ENCODE measurements at places on chromosomes 4 and X.

GRCh38 chr4:27024805-27025204 lies 164.2 kb downstream of the STIM2 start:
- no peak for DNase-seq

- DNase-seq = no peak
Measured at GRCh38 chr4:152239216-152239615, 296.7 kb downstream of the FBXW7 start.

- DNase-seq = no peak
Measured at GRCh38 chrX:148611993-148612392, 111.6 kb downstream of the AFF2 start.

GRCh38 chr4:122764821-122765215 lies 32.3 kb downstream of the BBS12 start:
- peak; percentile 93 for DNase-seq

- peak; percentile 31 for DNase-seq
Measured at GRCh38 chr4:55435141-55435841, 39.5 kb downstream of the TMEM165 start.

DNA sequence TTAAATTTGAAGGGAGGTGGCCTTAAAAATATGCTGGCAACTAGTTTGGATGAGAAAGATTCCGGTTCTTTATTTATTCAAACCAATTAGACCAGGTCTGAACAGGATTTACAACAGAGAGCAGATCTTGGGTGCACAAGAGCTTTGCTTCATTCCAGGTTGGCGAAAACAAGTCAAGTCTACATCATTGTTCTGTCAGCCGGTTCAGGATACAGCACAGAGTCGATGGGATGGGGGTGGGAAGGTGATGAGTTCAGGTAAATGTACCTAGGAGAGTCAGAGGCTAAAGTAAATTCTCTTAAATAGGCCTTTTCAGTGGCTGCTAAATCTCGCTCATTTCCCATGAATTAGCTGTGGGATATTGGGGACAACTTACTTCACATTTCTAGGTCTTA lies 882 bp upstream of the STIM2 start:
- no peak for DNase-seq

DNA sequence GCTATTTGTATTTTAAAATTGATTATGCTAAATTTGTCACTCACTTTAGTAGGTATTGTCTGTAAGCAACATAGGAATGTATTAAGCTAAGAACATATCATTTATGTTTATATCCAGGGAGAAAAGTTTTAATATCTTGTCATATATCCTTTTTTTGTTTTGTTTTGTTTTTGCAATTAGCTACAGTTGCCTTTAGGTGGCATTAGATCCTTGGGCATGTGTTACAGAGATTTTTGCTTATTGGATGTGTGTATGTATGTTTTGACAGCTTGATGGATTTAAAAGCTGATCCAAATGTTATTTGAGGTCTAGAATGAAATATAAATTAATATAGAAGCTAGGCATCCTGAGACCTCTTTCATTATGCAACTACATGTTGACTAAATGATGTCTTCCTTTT lies 36.1 kb upstream of the OTUD4 start:
- DNase-seq = peak; percentile 37

DNA sequence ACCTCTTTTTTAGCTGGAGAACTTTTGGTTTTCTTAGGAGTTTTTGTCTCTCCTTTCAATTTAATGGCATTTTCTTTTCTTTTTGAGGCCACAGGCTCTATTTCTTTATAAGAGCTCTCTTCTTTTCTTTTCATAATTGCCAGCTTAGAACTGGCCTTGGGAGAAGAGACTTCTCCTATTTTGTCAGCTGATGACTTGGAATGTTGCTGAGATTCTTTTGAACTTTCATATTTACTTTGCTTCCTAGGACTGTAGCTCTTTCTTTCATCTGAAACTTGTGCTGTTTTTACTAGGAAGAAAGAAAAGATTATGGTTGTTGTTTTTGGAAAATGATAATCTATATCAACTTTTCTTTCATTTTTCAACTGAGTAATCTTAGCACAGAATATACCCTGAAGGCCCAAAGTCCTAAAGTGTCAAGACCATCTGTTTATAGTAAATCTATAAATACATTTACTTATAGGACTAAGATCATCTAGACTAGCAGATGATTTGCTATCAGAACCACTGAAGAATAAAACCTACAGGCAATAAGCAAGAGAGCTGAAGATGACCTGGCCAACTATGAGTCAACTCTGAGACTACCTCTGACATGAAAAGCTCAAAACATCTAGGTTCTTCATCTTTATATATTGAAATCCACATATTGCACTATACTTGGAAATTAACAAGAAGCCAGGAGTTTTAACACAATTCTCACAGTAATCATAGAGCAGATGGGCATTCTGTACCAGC lies 45.6 kb downstream of the RFC1 start:
- peak; percentile 9 for DNase-seq

GRCh38 chr4:186294160-186294559 lies 28.2 kb downstream of the F11 start:
- DNase-seq = no peak

DNA sequence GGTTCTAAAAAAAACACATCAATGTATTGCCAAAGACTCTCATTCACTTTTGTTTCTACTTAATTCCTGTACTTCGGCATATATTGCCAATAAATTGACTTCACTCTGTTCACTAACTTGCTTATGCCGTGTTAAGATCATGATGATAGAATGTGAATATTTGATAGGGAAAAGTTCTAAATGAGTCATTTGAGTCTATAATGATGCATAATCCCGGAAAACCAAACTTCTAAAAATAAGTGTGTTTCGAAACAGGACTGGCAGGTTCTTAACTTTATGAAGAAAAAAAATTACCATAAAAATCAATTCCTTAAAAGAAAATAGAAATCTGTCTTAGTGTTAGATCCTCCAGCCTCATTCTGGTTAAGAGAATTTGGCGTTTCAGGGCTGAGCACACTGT lies 387.5 kb upstream of the FTHL17 start:
- peak; percentile 33 for DNase-seq

- DNase-seq = no peak
Measured at GRCh38 chr4:24671849-24672248, 87.5 kb upstream of the DHX15 start.

DNA sequence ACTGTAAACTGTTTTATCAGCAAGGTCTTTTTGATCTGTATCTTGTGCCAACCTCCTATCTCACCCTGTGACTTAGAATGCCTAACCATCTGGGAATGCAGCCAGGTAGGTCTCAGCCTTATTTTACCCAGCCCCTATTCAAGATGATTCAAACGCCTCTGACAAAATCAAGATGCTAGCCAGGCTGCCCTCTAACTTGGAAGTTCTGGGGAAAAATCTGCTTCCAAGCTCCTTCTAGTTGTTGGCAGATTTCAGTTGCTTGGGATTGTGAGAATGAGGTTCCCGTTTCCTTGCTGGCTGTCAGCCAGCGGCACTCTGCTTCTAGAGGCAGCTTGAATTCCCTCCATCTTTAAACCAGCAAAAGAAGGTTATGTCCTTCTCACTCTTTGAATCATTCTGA lies 34.7 kb downstream of the LUZP4 start:
- peak; percentile 35 for DNase-seq

DNA sequence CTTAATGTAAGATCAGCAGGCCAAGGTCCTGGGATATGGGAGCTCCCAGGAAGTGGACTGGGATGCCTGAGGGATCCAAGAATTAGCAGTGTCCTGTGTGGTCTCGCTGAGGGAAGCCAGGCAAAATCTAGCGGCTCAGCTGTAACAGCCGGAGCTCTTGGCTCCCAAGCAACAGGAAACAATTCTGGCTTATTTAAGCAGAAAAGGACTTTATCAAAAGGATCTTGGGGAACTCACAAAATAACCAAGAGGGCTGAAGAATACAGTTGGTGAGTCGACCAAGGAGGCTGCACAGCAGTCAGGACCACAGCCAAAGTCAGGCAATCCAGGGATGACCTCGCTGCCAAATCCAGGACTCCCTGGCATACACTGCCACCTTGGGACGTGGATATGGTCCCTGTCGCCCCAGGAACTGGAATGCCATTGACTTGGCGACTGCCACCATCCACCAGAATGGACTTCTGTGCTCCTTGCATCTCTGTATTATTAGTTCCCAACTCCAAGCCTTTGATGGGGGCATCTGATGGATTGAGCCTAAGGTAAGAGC lies 165.3 kb upstream of the BCOR start:
- peak; percentile 69 for DNase-seq

DNA sequence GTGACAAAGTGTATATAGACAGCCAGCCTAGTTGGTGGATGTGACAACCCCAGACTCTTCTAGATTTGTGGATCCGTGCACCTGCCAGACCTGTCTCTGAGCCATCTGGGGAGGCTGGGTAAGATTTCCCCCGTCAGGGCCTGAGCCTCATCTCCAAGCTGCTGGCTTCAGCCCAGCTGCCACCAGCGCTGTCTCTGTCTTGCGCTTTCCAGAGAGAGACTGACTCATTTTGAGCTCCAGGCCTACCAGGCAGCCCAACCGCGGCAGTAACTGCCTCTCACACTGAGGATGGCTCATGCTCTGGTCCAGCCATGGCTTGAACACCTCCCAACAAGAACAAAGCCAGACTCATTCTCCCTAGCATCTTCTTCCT lies 26.4 kb downstream of the NOP14 start:
- DNase-seq = peak; percentile 67

DNA sequence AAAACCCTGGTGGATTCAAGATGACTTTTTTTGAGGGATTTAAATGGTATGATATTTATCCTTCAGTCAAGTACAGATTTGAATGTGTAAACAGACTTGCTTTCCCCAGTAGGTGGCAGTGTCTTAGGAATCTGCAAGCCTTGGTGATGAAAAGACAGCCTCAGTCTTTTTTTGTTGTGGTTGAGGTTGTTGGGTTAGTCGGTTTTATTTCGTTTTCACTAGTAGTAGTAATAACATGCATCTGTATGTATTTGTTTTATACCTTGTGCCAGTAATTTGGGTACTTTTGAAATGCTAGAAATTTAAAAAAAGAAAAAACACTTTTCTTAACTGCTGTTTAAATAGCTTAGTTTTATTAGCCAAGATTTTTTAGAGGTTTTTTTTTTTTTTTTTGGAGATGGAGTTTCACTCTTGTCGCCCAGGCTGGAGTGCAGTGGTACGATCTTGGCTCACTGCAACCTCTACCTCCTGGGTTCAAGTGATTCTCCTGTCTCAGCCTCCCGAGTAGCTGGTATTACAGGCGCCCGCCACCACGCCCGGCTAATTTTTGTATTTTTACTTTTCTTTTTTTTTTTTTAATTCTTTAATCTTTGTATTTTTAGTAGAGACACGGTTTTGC lies 39.2 kb downstream of the COPS4 start:
- DNase-seq = peak; percentile 77

DNA sequence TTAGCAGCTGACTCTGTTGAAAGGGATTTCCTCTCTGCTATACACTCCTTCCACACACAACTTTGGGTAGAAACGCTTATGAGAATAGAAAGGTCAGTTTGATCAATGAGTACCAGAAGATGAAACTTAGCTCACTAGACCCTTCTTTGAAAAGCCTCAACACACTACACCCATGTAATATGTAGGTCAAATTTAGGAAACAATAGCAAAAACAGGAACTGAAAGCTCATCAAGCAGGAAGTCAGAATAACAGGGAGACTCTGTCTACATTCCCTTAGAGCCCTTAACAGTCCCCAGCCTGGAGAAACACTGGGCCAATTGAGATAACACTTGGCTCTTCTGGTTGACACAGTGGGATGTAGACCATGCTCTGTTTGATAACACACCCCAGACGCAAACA lies 30.7 kb downstream of the SRPX2 start:
- DNase-seq = no peak

DNA sequence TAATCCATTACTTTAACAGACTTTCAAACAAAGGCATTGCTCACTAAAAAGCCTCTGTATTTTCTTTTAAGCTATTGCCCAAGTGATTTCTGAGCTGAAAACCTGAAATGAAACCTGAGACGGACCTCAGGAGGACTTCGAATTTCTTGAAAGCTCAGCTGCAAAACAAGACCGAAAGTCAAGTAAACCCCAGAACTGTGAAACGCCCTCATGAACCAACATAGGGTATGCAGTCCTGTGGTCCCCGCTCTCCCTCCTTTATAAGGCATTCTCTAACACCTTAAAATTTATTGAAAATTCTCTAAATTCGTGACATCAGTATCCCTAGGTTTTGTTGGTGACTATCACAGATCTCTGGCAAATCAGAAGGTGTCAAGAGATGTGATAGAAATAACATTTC lies 91.8 kb downstream of the SHISA3 start:
- DNase-seq = no peak

- no peak for DNase-seq
Measured at GRCh38 chrX:72137846-72138495, 6.3 kb upstream of the RTL5 start.

GRCh38 chrX:80766916-80767315 lies 42.8 kb downstream of the BRWD3 start:
- DNase-seq = no peak

- DNase-seq = peak; percentile 15
Measured at GRCh38 chr4:86600007-86600653, 6.0 kb downstream of the PTPN13 start.

GRCh38 chr4:94435874-94436273 lies 15.9 kb upstream of the PDLIM5 start:
- no peak for DNase-seq

GRCh38 chrX:106170318-106170717 lies 2.2 kb downstream of the PWWP3B start:
- DNase-seq = no peak

DNA sequence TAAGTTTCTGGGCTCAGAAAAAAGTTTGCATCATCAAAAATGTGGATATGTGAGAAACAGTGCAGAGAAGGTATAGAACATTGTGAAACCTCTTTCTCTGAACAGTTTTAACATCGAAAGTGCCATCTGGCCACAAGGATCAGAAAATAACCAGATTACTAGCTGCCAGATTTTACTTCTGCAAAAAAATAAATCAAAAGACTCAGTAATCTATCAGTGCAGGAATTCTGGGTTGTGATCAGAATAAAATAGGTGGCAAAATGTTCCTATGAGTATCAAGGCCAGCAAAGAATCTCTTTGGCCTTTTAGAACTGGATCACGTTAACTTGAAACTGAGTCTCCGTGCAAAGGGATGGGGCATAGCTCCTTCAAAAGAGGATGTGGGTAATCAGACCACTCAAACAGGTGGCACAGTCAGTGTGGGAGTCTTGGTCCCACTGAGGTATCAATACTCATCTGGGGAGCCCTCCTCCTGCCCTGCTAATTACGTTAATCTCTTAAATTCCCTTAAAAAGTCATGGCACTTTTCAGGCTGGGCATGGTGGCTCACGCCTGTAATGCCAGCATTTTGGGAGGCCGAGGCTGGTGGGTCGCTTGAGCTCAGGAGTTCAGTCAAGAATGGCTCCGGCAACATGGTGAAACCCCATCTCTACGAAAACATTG lies 26.7 kb upstream of the RBM47 start:
- no peak for DNase-seq
